T-helper 17 cell (primary cell): ENCODE measurements at places on chromosomes 12 and 14.
A peak's percentile ranks its signal among the peaks of the same experiment; 100 is the strongest.

GRCh38 chr14:22560662-22561365, 28.2 kb downstream of the DAD1 start:
- DNase-seq, result no peak

DNA sequence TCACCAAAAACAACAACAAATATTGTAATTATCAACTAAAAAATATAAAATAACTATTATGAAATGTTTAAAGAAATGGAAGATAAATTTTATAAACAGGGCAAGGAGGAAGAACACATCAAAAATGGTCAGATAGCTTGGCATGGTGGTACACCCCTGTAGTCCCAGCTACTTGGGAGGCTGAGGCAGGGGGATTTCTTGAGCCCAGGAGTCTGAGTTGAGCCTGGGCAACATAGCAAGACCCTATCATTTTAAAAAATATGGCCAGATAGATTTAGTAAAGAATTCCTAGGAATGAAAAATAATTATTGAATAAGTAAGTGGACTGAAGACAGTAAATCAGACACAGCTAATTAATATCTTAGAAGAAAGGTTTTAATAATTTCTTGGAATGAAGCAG, 32.6 kb downstream of the ITPR2 start:
- no peak for DNase-seq

DNA sequence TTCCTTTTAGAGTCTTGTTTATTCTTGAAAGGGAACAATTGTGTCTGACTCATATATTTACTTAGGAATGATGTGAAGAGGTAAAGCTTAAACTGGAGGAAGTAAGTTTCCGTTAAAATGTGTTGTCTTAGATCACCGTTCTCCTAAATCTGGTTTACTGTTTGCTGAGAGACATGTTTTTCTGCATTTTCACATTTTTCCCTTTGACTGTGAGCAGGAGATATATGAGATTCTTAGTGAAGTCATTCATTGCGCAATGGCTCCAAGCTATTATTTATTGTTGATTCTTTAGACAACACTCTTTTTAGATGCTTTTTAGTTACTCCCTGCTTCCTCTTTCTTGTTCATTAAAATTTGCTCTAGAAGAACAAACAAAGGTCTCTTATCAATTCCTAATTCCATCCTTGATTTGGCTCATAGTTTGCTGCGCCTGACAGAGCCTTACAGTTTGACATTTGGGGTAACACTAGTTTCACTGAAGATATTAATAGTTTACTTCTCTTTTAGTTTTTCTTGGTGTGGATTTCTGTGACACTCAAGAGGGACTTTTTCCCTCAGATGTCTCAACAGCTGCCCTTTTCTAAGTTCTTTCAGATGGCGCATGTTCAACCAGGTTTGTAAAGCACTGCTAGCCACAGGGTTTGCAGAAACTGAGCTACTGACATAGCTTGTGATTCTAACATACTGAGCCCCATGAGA, 11.4 kb downstream of the CLECL1 start:
- DNase-seq, result no peak

DNA sequence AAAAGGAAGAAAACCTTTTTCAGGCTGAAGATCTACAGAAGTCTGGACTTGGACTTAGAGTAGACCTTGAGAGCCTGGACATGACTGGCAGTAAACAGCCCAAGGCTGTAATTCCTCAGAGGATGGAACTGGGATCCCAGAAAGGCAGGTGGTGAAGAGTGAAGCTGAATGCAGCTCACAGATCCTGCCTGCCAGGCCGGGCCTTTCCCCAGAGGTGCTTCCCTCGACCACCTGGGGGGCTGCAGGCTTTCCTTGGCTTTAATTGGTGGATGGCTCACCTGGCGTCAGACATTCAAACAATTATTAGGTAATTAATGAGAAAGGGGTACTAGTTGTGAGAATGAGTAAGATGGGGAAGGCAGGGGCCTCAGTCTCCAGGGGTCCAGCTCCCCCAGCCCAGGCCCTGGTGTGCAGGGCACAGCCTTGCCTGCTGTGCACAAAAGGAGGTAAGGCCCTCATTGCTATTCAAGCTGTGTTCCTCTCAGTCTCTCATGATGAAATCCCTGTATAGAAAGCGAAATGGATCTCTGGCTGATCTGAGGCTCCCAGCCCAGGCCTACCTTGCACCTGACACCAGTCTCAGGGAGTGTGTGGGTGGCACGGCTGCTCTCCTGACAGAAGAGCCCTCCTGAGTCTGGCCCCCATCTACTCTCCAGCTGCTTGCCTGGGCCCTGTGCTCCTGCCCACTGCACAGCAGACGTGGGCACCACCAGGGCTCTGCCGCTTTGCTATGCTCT, 63.0 kb upstream of the TCL1A start:
- DNase-seq, result no peak

DNA sequence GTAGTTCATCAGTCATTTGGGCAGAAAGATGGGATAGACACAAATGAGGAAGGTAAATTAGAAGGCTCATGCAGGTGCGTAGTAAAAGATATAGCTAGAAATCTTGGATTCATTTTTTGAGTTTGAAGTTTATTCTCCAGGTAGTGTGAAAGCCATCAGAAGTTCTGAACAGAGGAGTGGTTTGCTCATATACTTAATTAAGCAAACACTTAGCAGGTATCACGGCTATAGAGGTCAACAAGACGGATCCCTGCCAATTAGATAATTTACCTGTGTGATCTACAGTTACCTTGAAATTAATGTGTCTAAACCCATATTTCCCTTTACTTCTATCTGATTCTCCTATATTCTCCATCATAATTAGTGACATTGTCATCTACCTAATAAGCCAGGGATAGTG, 29.7 kb downstream of the PALS1 start:
- no peak for DNase-seq

DNA sequence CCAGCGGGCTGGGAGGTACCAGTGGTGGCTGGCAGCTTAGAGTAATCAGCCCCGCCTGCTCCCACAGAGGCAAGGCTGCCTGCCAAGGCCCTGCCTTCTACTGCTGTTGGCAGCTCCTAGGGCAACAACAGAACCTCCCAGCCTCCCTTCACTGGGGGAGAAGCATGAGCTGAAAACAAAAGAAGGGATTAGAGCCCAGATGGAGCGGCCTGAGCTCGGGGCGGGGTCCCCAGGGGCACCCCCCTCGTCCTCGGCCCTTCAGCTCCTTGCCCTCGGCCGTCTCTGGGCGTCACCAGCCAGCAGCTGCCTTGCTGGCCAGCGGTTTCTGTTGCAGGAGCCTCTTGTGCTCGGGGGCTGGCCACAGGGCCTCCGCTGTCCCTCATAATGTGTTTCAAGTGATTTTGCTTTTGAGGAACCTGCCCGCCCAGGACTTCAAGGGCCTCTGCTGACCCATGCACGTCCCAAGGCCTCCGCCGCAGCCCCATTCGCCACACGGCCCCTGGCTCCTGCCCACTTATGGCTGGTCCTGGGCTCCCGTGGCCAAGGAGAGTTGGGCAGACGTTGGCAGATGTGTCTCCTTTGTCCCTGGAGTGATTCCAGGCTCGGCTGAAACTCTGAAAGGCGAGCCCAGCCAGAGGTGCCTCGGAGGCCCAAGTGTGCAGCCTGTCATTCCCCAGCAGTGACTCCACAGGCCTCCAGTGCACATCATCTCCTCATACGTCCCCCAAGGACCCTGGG, 49.7 kb downstream of the PSMA6 start:
- peak; percentile 41 for DNase-seq

DNA sequence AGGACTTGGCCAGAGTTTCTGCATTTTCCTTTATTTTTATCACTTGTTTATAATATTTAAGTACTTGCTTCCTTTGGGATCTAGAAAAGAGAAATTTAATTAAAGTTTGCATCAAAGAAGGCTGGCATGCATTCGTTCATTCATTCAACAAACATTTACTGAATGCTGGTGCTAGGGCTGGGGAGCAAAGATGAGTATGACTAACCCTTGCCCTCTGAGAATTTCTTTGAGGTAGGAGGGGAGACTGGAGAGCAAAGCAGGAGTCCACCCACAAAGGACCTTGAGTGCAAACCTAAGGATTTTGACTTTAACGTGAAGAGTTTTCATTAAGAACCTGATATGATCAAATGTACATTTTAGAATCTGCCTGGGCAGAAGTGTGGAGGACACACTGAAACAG, 16.1 kb upstream of the NT5DC3 start:
- DNase-seq, result no peak

- no peak for DNase-seq
Observed at GRCh38 chr12:17017402-17017801, 411.4 kb upstream of the LMO3 start.

- peak; percentile 76 for DNase-seq
Observed at GRCh38 chr12:123388177-123388950, 4.4 kb downstream of the KMT5A start.

DNA sequence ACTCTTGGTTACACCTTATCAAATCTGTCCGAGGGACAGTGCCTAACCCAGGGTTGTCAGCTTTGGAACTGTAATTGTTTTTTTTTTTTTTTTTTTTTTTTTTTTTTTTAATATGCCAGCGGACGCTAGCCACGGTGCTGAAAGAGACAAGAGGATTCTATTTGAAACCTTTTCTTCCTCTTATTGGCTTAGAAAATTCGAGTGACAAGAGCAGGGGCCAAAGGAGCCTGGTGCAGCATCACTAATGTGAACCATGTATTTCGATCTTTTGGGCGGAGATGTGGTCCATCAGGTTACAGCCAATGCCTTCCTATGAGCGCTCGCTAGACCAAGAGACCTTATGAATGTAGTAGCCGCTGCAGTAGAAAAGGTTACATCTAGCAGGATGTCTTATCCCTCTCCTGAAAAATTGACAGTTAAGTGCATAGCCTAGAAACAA, 922 bp downstream of the PTPRR start:
- no peak for DNase-seq

GRCh38 chr14:66477567-66477966, 8.6 kb upstream of the CCDC196 start:
- DNase-seq, result no peak

- DNase-seq, result no peak
Observed at GRCh38 chr12:130049666-130050065, 112.6 kb upstream of the FZD10 start.

- DNase-seq, result no peak
Observed at GRCh38 chr12:12997734-12998133, 2.3 kb downstream of the HEBP1 start.

DNA sequence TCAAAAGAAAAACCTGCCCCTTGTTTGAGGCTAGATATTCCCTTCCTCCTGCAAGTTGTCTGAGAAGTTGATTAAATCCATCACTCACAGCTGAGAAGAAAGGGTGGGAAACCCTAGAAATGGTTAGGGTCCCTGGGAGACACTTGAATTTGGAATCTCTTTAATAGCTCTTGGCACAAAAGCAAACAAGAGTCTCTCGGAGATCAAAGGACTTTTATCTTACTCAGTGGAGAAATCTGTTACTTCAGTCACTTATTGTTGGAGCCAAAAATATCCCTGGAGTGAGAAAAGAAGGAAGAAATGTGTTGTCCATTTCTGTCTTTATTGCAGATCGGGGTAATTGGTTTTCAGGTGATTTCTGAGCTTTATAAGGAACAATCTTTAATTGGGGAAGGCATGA, 47.0 kb downstream of the TMEM132C start:
- DNase-seq, result no peak

DNA sequence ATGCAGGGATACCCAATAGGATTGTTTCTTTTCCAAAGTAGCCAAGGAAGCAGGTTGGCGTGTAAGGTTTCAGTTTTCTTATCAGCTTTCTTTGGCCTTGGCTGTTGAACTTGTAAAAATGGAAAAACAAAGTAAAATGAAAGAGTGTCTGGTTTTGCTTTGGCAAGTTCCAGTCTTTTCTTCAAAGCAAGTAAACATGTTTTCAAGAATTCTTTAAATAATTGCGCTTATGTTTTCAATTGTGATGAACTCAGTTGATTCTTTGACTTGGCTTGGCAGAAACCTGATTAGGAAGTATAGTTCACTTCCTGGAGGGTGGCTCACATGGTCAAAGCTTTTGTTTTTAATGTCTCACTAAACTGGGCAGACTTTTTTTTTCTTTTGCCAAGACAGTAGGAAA, 112.2 kb upstream of the USP44 start:
- DNase-seq, result no peak
